ENCODE measurements at places on chromosomes 4 and X. TPM values are rescaled to one million over a fixed set of nuclear protein-coding genes. Genes with fewer than 3 reads are reported as not detected.

Gene DRP2
- not detected for total RNA-seq

Gene MUC7
- not detected for total RNA-seq

Gene SLC9A6
- total RNA-seq, result 14.5 TPM

Gene IL9R
- not detected for total RNA-seq

Gene CT55
- total RNA-seq, result not detected

Measured in lung microvascular endothelial cell (primary cell).